ENCODE measurements at places on chromosomes 2 and 18.

GRCh38 chr2:156589381-156590079 is 153.4 kb downstream of the GPD2 start:
- DNase-seq, result peak; percentile 26

DNA sequence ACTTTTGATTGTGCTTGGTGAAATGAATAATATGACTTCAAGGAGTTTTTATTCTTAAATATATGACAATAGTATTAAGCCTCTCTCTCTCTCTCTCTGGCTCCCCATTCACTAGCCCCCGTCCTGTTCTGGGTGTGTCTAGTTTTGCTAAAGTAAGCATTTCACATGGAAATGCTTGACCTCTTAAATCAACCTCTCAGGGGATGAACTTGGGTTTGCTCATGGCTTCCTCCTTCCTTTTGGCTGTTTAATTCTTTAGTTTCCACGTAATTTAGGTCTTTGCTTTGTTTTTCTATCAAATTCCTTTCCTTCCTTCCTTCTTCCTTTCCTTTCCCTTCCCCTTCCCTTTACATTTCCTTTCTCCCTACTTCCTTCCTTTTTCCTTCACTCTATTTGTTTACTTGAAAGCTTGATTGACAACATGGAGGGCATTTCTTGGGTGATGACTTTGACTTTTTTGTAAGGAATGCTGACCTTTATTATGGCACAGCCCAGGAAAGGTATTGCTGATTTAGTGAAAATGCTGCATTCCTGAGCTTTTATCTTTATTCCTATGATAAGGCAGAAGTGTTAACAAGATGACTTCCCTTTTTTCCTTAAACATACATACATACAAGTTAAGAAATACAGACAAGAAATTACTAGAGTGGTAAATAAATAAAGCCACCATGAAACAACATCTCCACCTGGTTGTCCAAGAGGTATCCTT is 3.6 kb downstream of the DPP4 start:
- no peak for DNase-seq

DNA sequence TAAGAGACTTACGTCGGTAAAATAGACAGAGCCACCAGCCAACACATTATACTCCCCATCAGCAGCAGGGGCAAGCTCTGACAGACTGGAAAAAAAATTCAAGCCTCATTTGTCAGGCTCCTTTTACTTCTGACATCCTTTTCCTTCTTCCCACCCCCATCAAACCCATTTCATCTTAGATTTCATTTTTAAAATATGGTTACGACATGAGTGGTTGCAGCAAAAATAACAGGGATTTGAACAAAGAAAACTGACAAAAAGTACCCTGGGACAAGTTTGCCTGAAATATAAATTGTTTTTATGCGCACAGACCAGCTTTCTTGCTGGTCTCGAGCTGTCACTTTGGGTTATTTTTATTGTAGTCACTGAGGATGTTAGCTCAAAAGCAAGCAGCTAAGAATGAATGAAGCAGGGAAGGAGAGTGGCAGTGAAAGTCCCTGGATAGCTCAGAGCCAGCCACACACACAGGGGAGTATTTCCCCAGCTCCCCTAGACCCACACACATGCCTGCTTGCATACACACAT is 30.7 kb upstream of the LINC00305 start:
- no peak for DNase-seq

DNA sequence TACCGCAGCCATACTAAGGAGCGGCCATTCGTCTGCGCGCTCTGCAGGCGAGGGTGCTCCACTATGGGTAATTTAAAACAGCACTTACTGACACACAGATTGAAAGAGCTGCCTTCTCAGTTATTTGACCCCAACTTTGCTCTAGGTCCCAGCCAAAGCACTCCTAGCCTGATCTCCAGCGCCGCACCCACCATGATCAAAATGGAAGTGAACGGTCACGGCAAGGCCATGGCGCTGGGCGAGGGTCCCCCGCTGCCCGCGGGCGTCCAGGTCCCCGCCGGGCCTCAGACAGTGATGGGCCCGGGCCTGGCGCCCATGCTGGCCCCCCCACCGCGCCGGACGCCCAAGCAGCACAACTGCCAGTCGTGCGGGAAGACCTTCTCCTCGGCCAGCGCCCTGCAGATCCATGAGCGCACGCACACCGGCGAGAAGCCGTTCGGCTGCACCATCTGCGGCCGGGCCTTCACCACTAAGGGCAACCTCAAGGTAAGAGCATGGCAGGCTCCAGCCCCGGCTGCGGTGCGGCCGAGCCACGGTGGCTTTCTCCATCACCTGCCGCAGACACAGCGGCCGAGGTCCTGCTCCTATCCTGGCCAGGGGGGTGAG is 15.5 kb downstream of the SALL3 start:
- no peak for DNase-seq

DNA sequence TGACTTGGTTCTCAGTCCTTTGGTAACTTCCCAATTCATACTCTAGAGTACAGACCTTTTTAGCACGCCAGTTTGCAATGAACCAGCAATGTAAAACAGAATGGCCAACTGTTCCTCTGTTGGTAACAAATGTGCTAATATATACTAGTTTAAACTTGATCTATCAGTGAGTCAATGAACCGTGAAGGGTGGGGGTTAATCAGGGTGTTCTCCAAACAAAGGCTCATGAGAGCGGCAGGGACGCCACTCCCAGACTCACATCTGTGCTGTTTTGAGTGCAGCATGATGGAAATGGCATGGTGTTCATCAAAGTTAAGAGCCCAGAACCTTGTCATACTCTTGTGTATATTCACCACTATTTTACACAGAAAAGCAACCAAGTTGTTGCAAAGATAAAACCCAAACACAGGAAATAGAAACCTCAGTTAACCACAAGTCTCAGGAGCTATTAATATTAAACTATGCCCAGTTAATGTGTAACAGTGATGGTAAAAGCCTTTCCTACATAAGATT is 70.3 kb downstream of the CERKL start:
- no peak for DNase-seq

GRCh38 chr2:223760838-223761502 is 76.4 kb downstream of the AP1S3 start:
- DNase-seq, result peak; percentile 34

- no peak for DNase-seq
Observed at GRCh38 chr2:217467331-217467730, 535.5 kb downstream of the TNS1 start.

GRCh38 chr18:59570101-59570775 is 127.0 kb downstream of the CCBE1 start:
- DNase-seq, result no peak

- DNase-seq, result no peak
Observed at GRCh38 chr2:28381225-28382180, 11.2 kb upstream of the FOSL2 start.

DNA sequence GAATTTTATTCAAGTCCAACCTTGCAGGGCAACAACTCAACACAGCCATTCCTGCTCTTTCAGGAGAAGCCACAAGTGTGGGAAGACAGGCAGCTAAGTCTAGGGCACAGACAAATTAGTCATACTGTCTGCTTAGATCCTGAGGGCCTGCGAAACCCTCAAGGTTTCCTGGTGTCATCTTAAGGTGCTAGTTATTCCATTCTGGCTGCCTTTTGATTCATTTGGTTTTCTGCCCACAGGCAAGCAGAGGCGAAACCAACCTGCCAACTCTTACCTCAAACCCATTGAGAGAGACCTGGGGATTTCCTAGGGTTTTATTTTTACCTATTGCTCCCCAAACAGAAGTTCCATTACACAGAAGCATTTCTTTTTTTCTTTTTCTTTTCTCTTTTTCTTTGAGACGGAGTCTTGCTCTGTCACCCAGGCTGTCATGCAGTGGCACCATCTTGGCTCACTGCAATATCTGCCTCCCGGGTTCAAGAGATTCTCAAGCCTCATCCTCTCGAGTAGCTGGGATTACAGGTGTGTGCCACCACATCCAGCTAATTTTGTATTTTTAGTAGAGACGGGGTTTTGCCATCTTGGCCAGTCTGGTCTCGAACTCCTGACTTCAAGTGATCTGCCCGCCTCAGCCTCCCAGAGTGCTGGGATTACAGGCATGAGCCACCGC is 23.7 kb upstream of the SCYGR1 start:
- DNase-seq, result peak; percentile 60

DNA sequence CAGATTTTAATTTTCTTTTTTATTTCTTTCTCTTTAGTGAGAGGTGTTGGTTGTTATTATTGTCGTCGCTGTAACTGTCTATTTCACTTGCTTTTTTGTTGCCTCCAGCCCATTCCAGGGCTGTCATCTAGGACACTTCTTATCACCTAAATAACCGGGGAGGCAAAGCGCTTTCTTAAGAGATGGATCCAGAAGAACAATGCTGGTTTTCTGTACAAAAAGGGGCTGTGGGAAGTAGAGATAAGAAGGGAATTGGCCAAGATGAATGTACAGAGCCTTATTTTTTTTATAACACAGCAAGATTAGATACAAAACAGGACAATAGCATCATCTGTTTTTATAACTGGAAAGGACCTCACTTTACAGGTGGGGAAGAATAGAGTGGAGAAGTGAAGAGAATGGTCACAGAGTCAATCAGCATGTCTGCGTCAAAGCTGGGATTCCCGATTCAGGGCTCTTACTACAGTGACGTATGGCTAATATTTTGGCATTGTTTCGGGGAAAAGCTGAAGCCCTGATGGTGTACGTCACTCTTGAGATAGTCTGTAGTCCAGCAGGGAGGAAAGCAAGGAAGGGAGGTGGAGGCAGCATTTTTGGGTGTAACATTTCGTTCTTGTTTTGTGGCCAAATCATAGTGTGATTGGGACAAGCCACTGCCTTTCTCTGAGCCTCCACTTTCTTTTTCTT is 23.2 kb downstream of the IL1B start:
- DNase-seq, result no peak

GRCh38 chr2:65491381-65491905 is 59.0 kb upstream of the SPRED2 start:
- no peak for DNase-seq

DNA sequence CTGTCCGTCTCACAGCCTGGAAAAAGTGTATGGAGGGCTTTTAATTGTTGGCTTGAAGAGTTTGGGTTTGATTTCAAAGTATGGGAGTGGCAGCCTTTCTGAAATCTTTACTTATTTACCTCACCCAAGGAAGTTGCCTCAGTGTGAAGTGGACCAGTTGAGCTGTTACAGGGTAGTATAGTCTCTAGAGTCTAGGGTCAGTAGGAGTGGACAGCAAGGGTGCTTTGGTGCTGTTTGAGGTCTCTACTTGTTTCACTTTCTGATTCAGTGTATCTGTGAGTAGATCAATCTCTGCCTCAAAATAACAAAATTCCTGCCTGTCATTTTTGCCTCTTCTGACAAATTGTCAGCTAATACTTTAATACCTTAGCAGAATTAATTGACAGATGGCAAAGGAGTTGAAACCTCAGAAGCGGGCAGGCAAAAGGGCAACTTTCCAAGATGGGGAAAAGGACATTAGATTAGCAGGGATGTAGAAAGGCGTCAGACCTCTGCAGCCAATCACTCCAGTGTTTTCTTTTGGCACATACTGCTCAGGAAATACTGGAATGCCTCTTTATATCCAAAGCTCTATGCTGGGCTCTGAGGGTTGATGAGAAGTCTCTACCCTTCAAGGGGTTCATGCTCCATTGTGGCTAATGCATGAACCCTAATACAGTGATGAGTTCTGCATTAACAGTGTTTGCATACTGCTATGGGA is 5.9 kb downstream of the RIOK3 start:
- DNase-seq, result peak; percentile 8

GRCh38 chr18:23238152-23238531 is 102.9 kb downstream of the CABLES1 start:
- DNase-seq, result no peak

GRCh38 chr2:73984922-73985307 is 205 bp downstream of the TET3 start:
- DNase-seq, result no peak

GRCh38 chr2:179137200-179137759 is 87.3 kb upstream of the CCDC141 start:
- no peak for DNase-seq

- no peak for DNase-seq
Observed at GRCh38 chr2:144082327-144082726, 437.6 kb downstream of the ZEB2 start.

DNA sequence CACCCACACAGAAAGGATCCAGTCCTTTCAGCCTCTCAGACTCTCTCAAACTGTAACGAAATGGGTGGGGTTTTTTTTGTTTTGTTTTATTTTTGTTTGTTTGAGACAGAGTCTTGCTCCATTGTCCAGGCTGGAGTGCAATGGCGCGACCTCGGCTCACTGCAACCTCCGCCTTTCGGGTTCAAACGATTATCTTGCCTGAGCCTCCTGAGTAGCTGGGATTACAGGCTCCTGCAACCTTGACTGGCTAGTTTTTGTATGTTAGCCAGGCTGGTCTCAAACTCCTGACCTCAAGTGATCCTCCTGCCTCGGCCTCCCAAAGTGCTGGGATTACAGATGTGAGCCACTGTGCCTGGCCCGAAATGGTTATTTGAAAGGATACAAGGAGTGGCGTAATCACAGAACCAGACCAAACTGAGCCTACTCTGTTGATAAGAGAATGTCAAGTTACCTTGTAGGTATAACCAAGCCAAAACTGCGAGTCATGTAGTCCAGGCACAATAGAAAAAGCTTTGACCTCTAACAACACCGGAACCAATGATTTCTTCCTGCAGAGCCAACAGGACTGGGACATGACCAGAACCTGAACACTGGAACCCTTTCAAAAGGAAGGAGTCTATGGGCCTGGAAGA is 72.5 kb downstream of the NCAPH start:
- DNase-seq, result no peak

- DNase-seq, result no peak
Observed at GRCh38 chr2:170685591-170685990, 29.5 kb upstream of the SP5 start.

DNA sequence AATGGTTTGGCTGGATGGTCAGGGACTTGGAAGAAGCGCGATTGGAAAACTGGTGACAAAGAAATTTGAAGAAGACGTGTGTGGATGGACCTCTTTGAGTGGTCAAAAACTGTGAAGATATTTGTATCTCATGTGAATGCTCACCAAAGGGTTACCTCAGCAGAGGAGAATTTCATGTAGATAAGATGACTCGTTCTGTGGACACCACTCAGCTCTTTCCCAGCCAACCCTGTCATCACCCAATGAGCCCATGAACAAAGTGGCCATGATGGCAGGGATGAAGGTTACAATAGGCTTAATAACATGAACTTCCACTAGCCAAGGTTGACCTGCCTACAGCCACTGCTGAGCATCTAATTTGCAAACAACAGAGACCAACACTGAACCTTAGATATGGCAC is 248.3 kb downstream of the KCNE4 start:
- no peak for DNase-seq

DNA sequence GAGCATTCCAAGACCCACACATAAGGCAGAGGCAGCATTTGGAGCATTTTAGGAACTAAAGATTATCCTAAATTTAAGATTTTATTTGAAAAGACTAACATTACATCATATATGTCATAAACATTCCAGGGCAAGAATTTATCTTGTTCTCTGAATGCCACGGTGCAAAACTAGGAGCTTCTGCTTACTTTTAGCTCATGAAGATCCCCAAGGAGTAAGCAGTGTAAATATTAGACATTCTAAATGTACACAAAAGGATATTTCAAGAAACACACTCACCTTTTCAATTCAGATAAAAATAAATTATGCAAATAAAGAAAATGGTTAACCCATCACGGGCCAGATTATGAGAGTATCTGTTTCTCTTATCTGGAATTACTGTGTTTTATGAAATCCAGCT is 101.7 kb upstream of the ETAA1 start:
- no peak for DNase-seq
